ENCODE measurements at places on chromosomes 5 and 9.
A peak's percentile ranks its signal among the peaks of the same experiment; 100 is the strongest.

- DNase-seq: no peak
Observed at GRCh38 chr5:128671943-128672342, 133.9 kb upstream of the FBN2 start.

DNA sequence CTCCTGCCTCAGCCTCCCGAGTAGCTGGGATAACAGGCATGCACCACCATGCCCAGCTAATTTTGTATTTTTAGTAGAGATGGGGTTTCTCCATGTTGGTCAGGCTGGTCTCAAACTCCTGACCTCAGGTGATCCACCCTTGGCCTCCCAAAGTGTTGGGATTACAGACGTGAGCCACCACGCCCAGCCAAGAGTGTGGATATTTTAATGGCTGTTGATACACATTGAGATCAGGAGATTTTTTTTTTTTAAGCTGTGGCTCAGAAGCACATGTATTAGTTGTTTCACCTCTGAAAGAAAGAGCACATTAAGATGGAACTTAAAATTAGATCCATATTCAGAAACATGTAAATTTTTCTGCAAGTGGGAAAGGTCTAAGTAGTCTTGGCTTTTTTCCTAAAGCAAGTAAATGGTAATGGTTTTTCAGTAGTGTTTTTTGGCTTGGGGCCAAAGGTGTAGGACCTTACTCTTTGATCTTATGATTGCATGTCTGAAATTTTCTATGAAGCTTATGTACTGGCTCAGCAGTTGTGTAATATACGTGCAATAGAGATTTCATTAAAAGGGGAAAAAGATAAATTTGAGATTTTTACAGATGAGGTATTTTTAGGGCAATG, 9.9 kb downstream of the RBM27 start:
- no peak for DNase-seq

GRCh38 chr5:86880785-86881492, 263.2 kb downstream of the COX7C start:
- peak; percentile 30 for DNase-seq

GRCh38 chr5:1826235-1826980, 25.2 kb downstream of the NDUFS6 start:
- no peak for DNase-seq

- DNase-seq: no peak
Observed at GRCh38 chr5:32471784-32472183, 27.2 kb upstream of the ZFR start.

DNA sequence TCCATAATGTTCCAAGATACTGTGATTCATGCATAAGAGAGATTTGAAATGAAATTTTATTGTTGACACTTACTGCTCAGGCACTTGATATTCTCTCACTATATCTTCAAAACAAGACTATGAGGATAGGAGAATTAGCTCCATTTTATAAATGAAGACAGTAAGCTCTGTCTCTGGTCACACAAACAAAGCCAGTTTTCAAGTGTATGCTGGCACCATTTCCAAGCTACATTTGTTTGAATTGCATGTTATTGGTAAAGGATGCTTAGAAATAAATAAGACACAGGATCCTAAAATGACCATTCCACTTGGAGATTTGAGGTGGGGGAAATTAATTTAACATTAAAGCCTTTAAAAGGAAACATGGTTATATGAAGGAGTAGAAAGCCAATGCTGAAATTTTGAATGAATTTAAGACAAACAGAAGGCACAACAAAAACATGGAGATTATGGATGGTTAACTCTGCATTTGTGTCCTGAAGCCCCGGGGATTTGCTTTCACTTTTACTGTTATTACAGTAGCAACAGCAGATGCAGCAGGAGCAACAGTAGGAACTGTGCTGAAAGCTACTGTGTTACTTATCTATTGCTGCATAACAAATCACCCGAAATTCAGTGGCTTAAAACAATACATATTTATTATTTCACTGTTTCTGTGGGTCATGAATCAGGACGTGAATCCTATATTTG, 79.7 kb upstream of the ASTN2 start:
- no peak for DNase-seq

DNA sequence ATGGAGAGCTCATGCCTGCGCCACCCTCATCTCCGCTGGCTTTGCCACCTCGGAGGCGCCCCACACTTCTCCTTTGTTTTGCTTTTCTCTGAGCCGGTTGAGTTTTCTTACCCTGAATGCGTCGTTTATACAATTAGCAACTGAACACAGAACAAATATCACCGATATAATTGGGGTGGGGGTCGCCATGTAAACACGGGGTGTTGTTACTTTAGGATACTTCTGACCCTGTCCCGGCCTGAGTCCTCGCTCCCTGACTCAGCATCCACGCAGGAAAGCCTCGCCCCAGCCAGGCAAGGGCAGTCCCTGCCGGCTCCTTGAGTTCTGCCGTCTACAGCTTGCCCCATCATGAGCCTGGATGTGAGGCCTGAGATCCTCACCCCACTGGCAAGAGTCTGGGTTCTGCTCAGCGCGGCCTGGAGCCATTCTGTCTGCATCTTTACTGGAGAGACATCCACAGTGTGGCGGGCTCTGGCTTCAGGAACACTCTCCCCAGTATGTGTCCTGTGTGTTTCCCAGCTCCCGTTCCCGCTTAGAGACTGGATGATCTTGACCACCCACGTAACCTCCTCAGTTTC, 5.5 kb downstream of the NKX2-5 start:
- no peak for DNase-seq

DNA sequence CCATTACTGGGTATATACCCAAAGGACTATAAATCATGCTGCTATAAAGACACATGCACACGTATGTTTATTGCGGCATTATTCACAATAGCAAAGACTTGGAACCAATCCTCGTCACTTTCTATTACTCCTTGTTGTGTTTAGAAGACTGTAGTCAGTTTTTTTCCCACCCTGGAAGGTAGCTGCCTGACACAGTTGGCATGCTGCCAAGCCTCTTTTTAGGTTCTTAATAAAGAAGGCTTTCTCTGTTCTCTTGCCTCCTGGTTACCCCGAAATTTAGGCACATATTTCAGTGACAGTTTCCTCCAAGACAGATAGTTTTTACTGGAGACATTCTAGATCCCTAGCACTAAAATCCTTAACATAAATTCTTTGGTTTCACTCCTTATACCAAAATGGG, 205.4 kb upstream of the PCSK5 start:
- DNase-seq: no peak

DNA sequence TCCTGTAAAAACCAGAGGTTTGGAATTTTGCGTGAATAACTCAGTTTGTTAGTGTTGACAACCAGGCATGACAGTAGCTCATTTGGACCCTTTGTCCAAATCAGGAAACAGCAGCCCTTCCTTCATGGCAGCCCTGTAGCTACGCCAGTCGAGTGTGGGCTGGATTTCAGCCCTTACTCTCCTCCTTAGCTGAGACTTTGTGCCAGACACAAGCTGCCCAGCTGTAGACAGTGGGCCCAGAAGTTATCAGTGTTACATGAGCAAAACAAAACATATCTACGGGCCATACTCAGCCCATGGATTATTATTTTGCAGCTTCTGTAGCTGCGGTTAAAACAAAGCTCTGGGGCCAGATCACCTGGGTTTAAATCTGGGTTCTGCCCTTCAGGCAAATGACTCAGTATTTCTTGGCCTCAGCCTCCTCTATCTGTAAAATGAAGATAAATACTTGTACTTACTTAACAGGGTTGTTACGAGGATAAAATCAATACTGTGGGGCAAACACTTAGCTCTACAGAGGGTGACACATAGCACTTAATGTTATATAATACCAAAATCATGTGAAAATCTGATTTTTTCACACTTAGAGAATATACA, 76.9 kb downstream of the GHR start:
- no peak for DNase-seq
